ENCODE measurements at places on chromosomes 13 and 19. TPM values are rescaled to one million over a fixed set of nuclear protein-coding genes. Genes with fewer than 3 reads are reported as not detected.
A peak's percentile ranks its signal among the peaks of the same experiment; 100 is the strongest.

Gene PSG2
- polyA plus RNA-seq, result not detected

Gene NANOS3
- polyA plus RNA-seq, result 1.4 TPM

Gene KLF1
- polyA plus RNA-seq, result 0.99 TPM

Gene ZNF540
- polyA plus RNA-seq, result 2.9 TPM

Gene KIR2DL1
- not detected for polyA plus RNA-seq

Gene ZNF667
- 24.7 TPM for polyA plus RNA-seq

Gene ZNF583
- polyA plus RNA-seq, result 9.3 TPM

Gene CARM1
- polyA plus RNA-seq, result 48.5 TPM

Gene HIPK4
- 0.18 TPM for polyA plus RNA-seq

Gene CD37
- 38.1 TPM for polyA plus RNA-seq

Gene EDNRB
- polyA plus RNA-seq, result 67.6 TPM

Gene ZNF345
- polyA plus RNA-seq, result 17.5 TPM

GRCh38 chr19:11887611-11888531 lies at the start of gene ZNF69:
ZNF69 (plus strand) TSS chr19:11887782; CDS start chr19:11887924, 142 bp downstream.
- DNase-seq, result peak; percentile 90

DNA sequence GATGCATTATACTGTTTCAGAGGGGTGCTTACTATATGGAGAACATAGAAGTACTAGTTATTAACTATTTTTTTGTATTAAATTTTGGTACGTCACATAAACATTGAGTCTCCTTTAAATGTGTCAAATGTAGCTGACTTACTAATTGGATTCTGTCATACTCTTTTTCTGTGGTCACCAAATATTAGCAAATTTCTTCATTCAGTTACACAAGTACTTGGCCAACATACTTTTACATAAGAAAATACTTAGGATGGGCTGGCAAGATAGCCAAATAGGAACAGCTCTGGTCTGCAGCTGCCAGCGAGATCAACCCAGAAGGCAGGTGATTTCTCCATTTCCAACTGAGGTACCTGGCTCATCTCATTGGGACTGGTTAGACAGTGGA lies 19.2 kb downstream of the LPAR6 start:
- no peak for DNase-seq

DNA sequence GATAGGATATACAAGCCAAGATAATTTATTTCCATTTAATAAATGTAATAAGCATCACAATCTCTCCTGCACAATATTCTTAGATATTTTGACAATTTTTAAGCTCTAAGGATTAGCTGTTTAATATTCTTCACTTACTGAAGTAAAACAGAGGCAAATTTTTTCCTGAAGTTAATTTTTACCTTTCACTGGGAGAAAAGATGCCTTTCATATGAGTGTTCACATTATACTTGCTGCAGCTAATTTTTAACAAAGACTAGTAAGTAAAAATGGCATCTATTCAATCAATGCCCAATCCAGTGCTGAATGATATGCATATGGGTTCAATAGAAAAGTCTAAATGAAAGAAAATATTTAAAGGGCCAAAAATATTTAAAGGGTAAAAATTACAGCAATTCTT lies 377.2 kb upstream of the GPC6 start:
- no peak for DNase-seq

- DNase-seq, result no peak
Measured at GRCh38 chr13:109336730-109337129, 449.7 kb downstream of the IRS2 start.

DNA sequence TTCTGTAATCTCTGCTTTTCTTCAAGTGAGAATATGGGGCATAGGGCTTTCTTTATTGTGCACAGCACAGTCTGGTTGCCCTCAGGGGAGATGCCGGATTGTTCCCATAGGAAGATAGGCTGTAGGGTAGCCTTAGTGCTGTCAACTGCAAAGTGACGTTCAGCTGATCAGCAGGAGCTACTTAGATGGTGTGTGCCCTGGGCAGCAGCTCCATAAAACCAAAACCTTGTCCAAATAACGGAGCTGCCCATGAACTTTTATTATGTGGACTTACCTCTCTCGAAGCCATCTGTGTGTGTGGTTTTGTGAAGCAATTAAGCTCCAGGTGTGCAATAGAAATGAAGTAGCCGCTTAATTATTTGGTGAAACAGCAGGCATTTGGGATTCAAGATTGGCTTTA lies 120.0 kb upstream of the RNF113B start:
- no peak for DNase-seq

- DNase-seq, result no peak
Measured at GRCh38 chr13:64453831-64454230, 2776.3 kb downstream of the PCDH9 start.

GRCh38 chr19:47417746-47418691 lies 1.3 kb downstream of the MEIS3 start:
- no peak for DNase-seq

DNA sequence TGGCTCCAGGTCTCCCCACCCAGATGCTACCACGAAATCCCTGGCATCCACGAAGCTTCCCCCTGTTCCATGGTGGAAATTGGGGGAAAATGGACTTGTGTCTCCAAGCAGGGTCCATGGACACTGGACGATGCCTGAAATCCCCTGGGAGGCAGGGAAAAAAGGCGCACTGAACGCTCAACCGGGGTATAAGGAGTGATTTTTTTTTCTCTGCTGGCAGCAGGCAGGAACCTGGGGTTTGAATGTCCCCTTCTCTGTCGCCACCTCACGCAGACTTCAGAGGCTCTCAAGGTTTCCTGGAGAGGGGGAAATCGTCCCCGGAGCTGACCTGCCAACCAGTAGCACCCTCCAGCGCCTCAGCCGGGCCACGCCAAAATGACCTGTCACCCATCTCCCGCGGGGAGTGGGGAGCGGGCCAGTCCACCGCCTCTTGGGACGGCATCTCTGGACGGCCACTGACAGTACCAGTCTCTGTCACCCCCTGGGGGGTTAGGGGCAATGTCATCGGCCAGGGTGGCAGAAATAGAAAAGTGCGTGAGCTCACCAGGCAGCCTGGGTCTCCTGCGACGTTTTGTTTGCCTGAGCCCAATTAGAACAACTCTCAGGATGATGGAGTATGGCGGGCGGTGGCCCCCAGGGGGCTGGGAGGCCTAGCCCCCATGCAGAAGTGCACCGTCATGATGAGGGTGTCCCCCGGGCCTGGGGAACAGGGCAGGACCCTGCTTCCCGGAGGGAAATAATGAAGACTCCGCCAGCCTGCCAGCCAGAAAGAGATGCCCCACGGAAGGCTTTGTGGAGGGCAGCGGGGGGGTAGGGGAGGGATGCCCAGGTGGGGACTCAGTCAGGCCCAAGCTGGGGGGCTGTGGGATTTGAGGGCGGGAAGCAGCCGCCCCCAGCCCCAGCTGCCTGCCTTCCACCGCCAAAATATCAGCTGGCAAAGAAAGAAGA lies 2.6 kb downstream of the PTPRS start:
- no peak for DNase-seq

- no peak for DNase-seq
Measured at GRCh38 chr19:29947871-29948270, 5.8 kb downstream of the URI1 start.

DNA sequence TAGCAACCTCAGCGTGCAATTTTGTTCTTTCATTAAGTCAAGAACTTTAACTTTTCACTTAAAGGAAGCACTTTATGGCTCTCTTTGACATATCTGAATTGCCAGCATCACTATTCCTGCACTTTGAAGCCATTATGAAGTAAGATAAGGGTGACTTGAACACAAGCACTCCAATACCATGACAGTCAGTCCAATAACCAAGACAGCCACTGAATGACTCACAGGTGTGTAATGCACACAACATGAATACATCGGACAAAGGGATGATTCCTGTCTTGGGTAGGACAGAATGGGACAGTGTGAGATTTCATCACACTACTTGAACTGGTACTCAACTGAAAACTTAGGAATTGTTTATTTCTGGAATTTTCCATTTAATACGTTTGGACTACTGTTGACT lies 233.7 kb upstream of the IPO5 start:
- no peak for DNase-seq

DNA sequence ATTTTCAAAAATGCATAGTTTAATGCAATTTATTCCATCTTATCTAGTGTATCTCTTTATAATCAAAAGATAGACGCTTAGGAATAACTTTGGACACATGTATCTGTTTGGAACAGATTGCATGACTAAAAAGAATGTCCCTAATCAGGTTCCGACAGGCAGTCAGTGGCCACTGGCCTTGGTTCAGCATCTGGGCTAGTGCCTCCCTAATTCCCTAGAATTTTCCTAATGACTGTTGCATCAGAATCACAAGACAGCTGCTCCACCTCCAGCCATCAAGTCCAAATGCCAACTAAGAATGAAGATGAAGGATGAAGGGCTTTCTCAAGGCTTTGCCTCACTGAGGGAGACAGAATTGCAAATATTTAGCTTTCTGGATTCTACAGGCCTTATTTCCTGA lies 173.8 kb downstream of the EFNB2 start:
- DNase-seq, result no peak

GRCh38 chr19:52492994-52493470 lies 34.4 kb upstream of the ZNF808 start:
- peak; percentile 6 for DNase-seq

DNA sequence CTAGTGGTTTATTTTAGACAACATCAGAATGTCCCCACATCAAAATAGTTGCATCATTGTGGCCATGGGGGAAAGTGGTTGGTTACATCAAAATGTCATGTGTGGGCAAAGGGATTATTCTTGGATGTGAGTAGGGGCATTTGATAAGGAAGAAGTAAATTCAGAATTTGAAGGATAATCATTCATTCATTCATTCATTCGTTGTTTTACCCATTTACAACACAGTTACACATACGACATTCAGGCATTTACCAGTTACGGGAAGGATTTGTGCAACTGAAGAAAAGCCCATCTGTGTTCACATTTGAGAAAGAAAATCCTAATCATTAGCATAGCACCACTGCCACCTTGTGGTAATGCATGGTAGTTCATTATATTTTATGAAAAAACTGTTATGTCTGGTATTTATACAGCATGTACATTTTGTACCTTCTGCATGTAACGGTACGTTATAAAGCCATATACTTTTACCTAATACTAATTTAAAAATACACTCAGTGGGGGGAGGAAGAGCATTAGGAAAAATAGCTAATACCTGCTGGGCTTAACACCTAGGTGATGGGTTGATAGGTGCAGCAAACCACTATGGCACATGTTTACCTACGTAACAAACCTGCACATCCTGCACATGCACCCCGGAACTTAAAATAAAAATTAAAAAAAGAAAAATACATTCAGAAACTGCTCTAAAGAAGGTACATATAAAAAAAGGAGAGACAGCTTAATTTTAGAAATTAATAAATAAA lies 62.1 kb downstream of the DGKH start:
- peak; percentile 53 for DNase-seq

DNA sequence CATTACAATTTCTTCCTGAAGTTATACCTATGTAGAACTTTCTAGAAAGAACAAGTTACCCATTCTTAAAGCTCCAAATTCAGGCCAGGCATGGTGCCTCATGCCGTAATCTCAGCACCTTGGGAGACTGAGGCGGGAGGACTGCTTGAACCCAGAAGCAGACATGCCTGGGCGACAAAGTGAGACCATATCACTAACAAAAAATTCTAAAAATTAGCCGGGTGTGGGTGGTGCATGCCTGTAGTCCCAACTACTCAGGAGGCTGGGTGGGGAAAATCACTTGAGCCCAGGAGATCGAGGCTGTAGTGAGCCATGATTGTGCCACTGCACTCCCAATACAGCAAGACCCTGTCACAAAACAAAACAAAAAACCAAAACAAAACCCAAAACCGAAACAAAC lies 23.0 kb downstream of the KCNRG start:
- DNase-seq, result no peak

DNA sequence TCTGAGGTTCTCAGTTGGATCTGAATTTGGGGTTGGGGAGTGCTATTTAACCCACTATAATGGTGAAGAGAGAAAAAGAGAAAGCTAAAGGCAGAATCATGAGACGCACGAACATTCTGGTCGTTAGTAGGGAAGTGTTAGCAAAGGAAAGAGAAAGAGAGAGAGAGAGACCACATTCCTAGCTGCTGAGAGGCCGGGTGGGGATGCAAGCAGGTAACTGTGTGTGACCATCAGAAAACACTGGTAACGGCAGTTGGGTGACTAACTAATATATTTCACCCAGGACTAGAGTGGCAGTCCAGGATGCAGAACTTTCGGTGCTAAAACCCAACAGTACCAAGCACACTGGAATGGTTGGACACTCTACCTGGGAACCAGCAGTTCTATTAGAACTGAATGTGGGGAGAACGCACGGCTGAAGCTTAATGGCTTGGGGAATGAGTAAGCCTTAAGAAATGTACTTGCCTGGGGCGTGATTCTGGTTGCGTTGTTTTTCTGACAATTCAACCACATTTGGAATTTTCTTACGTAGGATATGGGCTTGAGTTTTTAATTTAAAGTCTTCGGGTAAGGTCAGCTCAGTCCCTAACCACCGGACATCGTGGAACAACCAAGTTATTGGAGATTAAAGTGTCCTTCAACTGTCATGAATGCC lies 130.2 kb downstream of the DNAJC15 start:
- no peak for DNase-seq

DNA sequence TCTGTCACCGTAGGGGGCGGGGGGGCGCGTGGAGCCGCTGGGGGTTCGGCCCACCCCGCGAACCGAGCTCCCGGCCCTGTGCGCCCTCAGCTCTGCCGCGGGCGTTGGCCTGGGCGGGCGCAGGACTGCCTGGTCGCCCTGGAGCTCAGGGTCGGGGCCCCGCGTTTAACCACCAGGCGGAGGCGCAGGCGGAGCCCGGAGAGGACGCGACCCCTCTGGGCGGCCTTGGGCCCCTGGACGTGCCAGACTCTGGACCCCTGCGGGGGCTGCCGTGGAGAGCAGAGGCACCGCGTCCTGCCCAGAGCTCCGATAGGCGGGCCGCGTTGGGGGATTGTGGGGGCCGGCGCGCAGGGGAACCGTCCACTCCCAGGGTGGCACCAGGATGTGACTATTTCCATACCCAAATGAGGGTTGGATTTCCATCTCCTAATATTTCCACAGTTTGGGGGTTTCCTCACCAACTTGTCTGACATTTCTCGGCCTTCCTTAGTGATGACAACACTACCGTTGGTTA lies 13.0 kb upstream of the USP29 start:
- DNase-seq, result no peak

- DNase-seq, result no peak
Measured at GRCh38 chr19:41133260-41133659, 19.0 kb downstream of the CYP2F1 start.

DNA sequence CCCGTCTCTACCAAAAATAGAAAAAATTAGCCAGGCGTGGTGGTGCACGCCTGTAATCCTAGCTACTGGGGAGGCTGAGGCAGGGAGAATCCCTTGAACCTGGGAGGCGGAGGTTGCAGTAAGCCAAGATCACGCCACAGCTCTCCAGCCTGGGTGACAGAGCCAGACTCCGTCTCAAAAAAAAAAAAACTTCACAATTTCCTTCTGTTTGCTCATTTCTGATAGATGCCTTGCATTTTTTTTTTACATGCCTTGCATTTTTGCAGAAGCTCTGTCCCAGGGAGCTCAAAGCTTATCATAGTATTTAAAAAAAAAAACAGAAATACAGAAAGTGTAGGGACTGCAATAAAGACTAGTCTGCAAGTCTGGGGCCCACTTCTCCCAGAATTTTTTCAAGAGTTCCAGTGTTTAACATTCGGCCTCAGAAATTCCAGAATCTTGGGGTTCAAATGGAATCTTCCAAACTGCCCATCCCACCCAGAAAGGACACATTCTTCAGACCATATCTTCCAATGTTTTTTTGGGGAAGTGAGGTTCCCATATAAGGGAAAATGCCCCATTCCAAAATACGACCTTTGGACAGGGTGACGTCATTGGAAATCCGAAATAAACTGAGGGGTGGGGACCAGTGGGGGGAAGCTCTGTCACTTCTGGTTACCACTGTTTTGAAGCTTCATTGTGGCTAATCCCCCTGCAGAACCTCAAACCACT lies 17.2 kb upstream of the RAB8A start:
- no peak for DNase-seq

GRCh38 chr19:50535672-50536187 lies 22.0 kb upstream of the ASPDH start:
- no peak for DNase-seq

All from left renal cortex interstitium (tissue), 4 donors.